ENCODE measurements at places on chromosomes 12 and 14.
A peak's percentile ranks its signal among the peaks of the same experiment; 100 is the strongest.

DNA sequence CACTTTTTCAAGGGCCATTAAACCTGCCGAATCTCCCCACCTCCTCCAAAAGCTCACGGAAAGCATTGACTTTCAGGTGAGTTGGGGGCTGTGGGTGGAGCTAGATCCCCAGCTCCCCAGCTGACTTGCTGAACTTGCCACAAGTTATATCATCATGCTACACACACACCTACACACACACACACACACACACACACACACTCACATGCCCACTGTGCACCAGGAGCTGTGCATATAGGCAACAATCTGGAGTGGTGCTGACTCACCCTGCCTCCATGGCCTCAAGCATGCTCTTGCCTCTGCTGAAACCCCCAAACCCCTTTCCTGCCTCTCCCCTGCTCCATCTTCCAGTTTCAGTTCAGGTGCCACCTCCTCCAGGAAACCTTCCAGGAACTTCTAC lies 26.1 kb downstream of the SERPINA3 start:
- no peak for DNase-seq

DNA sequence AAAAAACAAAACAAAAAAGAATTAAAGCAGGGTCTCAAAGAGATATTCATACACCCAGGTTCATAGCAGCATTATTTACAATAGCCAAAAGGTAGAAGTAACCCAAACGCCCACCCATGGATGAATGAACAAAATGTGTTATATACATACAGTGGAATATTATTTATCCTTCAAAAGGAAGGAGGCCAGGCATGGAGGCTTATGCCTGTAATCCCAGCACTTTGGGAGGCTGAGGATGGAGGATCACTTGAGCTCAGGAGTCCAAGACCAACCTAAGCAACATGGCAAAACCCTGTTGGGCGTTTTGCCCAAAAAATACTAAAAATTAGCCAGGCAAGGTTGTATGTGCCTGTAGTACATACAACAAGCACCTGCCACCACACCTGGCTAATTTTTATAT lies 4.6 kb downstream of the METTL3 start:
- DNase-seq: no peak

- no peak for DNase-seq
Observed at GRCh38 chr12:101221301-101221700, 11.3 kb upstream of the SLC5A8 start.

GRCh38 chr12:124036657-124037109 lies 63.7 kb downstream of the ZNF664 start:
- peak; percentile 27 for DNase-seq

GRCh38 chr12:68614769-68615168 lies 4.1 kb downstream of the RAP1B start:
- no peak for DNase-seq

DNA sequence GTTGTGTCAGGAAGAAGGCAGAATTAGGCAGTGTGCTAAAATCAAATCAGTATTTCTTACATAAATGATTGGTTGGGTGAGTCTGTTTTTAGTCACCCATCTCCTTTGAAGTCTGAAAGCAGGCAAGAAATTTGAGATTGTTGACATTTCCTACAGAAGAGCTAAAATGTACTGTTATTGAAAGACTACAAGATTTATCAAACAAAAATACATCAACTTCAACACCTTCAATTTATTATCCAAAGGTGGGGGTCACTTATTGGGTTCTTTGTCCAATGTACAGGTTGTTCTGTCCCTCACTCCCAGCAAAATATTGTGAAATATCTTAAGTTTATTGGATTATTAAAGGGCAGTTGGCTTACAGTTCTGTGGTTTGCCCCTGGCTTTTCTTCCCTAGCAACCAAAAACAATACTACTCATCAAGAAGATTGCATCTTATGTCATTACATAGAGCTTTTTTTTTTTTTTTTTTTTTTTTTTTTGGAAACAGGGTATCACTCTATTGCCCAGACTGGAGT lies 20.6 kb upstream of the PKP2 start:
- no peak for DNase-seq

- DNase-seq: no peak
Observed at GRCh38 chr12:31589598-31589903, 1.4 kb downstream of the DENND5B start.

GRCh38 chr12:125999628-126000027 lies 934.4 kb downstream of the AACS start:
- DNase-seq: no peak

GRCh38 chr14:94857950-94858349 lies 88.0 kb upstream of the GSC start:
- DNase-seq: no peak

DNA sequence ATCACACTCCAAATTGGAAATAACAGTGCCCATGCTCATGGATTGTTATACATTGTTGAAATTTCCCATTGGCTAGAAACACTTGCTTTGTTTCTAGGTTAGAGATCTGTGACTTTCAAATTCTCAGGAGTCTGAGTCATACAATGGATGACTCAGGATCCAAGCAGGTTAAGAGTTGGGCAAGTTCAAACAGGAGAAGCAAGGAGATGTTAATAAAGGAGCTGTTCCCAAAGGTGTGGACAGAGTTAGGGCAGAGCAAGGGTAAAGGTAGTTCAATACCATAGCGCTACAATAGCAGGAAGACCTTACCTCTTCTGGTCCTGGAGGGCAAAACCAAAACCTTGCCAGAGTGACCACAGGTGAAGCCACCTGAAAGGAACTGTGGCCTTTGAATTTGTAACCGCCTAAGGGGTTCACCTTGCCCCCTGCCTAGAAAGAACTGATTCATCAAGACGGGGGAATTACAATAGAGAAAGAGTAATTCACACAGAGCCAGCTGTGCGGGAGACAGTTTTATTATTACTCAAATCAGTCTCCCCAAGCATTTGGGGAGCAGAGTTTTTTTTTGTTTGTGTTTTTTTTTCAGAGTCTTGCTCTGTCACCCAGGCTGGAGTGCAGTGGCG lies 4.2 kb upstream of the AMN1 start:
- no peak for DNase-seq

GRCh38 chr12:25417071-25417470 lies 136.0 kb downstream of the LMNTD1 start:
- no peak for DNase-seq

- DNase-seq: no peak
Observed at GRCh38 chr14:101926085-101926484, 38.3 kb upstream of the DYNC1H1 start.

- no peak for DNase-seq
Observed at GRCh38 chr12:29562110-29562804, 64.8 kb upstream of the OVCH1 start.

DNA sequence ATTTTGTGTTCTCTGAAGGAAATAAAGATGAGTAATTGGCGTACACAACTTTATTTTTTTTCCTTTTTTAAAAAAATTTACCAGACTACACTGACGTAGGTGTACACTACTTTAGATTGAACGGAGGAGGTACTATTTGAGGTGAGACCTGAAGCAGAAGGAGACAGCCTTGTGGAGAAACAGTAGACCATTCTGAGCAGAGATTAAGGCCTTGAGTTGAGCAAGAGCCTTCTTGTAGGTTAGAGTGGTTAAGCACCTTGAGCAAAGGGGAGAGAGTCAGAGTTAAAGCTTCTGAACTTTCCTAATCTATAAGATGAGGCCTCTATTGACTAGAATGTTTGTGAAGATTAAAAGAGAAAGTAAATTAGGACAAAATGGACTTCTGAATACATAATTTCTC lies 2.5 kb downstream of the LEMD3 start:
- no peak for DNase-seq
